Left renal pelvis (tissue), 4 donors: ENCODE measurements at places on chromosomes 1 and 21.

DNA sequence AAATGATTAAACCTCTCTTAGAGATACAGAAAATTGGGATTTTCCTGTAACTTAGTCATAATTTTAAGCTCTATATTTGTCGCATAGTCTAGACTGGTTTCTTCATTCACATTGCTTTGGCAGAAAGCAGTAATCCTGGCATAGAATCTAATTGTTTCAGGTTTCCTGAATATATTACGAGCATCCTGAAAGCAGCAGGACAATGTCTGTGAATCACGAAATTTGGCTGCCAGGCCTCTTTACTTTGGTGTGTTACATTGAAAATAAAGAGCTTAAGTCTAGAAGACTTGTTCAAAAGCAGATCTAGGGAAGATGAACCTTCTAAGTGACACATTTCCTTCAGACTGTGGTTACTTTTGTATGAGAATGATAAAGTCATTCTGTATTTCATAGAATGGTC lies 72.2 kb downstream of the TDRD5 start:
- DNase-seq, result no peak

GRCh38 chr1:197041486-197042353 lies 25.3 kb downstream of the F13B start:
- DNase-seq, result no peak

- no peak for DNase-seq
Measured at GRCh38 chr1:189606795-189607476, 870.7 kb downstream of the BRINP3 start.

GRCh38 chr1:159974350-159974965 lies 20.4 kb upstream of the SLAMF9 start:
- no peak for DNase-seq

DNA sequence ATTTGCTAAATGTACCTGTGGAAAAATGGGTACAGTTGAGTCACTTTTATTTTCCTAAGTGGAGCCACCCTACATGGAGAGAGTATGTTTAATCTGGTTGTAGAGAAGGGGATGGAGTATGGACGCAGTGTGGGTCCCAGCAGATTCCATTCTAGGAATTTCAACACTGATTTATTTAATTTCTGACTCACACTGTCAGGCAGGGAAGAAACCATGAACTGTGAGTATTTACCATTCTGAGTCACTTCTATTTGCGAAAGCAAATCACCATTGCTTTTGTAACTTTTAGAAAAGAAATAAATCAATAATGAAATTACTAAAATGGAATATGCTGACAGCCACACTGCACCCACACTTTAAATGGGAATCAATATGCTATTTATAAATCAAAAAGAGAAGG lies 339.0 kb downstream of the DSCAM start:
- DNase-seq, result no peak

DNA sequence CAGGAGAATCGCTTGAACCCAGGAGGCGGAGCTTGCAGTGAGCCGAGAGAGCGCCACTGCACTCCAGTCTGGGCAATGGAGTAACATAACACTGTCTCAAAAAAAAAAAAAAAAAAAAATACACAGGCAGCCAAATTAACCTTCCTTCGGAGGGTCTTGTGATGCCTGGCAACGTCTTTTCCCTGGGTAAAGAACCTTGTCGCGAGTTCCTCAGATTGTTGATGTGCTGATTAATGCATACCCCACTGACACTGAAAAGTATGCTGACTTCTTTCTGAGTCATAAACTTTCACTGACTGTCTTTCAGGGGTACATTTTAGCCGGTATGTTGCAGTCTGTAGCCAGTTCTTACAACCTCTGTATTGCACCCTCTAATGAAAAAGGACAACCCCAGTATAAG lies 95.1 kb upstream of the SOD1 start:
- DNase-seq, result no peak

GRCh38 chr1:28240024-28240423 lies 4.1 kb downstream of the ATP5IF1 start:
- DNase-seq, result no peak

- no peak for DNase-seq
Measured at GRCh38 chr1:218872928-218873327, 300.8 kb upstream of the LYPLAL1 start.

- DNase-seq, result no peak
Measured at GRCh38 chr1:154427173-154428139, 22.3 kb downstream of the IL6R start.

DNA sequence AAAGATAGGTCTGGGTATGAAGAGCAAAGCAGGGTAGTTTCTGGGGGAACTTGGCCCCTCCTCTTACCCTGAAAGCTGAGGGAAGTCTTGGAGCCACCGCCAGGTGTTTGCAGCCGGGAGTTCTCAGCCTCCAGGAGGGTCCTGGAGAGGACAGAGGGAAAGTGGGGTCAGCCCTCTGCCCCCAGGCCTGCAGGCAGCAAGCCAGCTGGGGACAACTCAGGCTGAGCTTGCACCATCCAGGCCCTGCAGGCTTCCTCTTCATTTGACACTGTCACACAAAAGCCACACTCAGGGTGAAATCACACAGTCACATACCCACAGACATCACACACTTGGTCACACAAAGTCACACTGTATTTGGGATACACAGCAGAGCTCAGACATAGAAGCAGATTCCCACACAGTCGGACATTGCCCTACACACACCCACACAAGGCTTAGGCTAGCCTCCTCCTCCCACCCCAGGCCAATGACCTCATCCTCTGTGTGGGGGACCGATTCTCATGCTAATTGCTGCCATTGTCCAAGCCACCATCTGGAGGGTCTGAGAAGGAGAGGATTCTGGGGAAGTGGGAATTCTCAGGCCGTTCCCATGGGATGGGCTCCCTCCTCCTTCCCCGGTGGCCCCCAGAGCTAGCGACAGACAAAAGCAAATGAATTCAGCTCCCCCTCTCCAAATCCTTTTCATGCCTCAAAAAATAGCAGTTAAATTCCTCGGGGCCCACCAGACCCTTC lies 3.7 kb downstream of the NES start:
- no peak for DNase-seq

GRCh38 chr1:8846263-8846662 lies 28.8 kb upstream of the RERE start:
- DNase-seq, result no peak

DNA sequence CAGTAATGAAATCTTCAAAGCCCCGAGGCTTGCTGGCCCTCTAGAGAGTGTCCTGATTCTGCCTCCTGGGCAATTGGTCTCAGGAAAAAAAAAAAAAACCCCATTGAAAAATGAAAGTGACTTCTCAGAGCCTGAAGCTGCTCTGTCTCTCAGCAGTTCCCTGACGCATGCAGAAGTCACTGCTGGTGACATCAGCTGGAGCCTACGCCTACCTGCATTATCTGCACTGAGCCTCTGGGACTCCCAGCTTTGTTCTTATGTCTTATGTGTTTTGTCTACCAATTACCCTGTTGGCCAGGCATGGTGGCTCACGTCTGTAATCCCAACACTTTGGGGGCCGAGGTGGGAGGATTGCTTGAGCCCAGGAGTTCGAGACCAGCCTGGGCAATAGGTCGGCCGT lies 10.1 kb upstream of the SLC25A33 start:
- no peak for DNase-seq

DNA sequence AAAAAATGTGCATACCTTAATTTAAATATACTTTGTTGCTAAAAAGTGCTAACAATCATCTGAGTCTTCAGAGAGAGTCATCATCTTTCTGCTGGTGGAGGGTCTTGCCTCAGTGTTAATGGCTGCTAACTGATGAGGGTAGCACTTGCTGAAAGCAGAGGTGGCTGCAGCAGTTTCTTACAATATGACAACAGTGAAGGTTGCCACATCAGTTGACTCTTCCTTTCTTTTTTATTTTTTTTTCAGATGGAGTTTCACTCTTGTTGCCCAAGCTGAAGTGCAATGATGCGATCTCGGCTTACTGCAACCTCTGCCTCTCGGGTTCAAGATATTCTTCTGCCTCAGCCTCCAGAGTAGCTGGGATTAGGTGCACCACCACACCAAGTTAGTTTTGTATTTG lies 2.6 kb upstream of the CFAP45 start:
- no peak for DNase-seq

DNA sequence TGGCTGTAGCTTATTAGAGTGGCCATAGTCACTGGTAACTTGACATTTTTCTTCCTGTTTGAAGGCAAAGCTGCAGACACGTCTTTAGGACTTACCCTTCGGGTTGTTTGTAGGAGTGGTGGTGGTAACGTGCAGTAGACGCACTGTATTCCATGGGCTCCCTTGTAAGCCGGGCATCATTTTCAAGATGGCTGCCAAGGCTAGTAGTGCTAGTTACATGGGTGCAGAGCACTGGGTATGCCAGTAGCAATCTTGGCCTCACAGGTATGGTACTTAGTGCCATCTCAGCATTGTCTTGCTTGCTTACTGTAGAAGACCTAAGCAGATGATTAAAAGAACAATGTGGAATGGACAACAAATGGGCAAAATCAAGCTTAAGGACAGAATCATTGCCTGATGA lies 1.9 kb downstream of the YBX1 start:
- no peak for DNase-seq

- no peak for DNase-seq
Measured at GRCh38 chr1:204945565-204945977, 74.9 kb downstream of the NFASC start.

- DNase-seq, result no peak
Measured at GRCh38 chr21:31366825-31367224, 22.8 kb upstream of the TIAM1 start.

- DNase-seq, result no peak
Measured at GRCh38 chr1:2202843-2203601, 8.4 kb upstream of the FAAP20 start.

DNA sequence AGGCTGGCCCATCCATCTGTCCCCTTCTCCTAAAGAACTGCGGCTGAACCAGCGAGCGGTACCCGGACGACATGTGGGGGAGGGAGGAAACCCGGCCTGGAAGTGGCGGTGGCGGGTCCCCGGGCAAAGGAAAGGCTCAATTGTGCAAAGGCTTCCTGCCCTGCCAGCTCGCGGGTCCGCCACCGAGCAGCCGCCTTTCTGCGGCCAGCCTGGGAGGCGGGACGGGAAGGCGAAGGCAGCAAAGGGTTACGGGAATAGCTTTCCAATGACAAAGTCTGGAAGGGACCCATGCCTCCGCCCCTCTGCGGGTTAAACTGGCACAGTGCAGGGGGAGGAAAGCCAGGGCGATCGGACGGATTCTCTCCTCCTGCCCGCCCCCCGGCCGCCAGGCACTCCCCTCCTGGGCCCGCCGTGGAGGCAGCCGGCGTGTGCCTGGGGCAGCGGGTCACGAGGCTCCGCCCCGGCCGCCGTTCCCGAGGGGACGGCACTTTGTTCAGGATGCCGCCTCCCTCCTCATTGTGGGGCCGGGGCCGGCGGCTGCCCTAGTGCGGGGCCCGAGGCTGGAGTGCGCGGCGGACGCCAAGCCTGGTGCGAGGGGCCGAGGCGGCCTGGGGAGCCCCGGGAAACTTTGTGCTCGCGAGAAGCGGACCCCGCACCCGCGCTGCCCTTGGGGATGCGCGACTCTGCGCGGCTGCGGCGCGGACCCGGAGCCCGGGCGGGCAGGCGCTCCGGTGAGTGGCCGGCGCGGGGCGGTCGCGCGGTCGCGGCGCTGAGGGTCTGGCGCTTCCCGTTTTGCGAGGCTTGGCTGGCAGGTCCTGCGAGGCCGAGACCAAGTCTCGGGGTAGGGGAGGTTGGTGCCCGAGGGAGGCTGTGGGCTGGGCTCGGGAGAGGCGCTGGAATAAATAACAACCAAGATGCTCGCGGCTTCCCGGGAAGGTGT lies at the start of gene NAV1:
Gene NAV1 (plus strand): TSS at position 516 of the 940 bp plus-strand sequence. CDS start 83,758 bp downstream, outside the sequence.
- DNase-seq, result no peak

GRCh38 chr1:67645495-67646144 lies 39.4 kb upstream of the GADD45A start:
- no peak for DNase-seq

DNA sequence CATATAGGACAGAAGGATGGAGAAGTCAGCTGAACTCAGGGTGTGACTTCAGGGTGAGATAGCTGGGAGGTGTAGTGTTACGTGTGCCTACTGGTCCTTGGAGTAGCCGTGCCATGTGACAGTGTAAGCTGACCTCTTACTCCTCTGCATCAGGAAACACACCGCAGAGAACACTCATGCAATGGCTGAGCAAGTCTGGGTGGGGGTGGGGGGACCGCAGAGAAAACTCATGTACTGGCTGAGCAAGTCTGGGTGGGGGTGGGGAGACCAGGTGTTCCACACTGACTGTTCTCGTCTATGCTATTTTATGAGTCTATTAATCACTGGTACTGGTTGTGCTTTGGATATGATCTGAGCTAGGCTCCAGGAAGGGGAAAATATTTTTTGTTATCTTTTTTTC lies 233.1 kb downstream of the PAPPA2 start:
- DNase-seq, result peak; percentile 66

GRCh38 chr1:7613851-7614205 lies 157.3 kb upstream of the VAMP3 start:
- no peak for DNase-seq

GRCh38 chr1:17186216-17186909 lies 18.6 kb upstream of the PADI1 start:
- DNase-seq, result no peak

- peak; percentile 70 for DNase-seq
Measured at GRCh38 chr1:119327450-119328155, 41.0 kb upstream of the HAO2 start.

GRCh38 chr1:17161137-17161740 lies 42.0 kb upstream of the PADI2 start:
- no peak for DNase-seq

GRCh38 chr1:15479654-15480347 lies 3.9 kb downstream of the CELA2B start:
- DNase-seq, result no peak

DNA sequence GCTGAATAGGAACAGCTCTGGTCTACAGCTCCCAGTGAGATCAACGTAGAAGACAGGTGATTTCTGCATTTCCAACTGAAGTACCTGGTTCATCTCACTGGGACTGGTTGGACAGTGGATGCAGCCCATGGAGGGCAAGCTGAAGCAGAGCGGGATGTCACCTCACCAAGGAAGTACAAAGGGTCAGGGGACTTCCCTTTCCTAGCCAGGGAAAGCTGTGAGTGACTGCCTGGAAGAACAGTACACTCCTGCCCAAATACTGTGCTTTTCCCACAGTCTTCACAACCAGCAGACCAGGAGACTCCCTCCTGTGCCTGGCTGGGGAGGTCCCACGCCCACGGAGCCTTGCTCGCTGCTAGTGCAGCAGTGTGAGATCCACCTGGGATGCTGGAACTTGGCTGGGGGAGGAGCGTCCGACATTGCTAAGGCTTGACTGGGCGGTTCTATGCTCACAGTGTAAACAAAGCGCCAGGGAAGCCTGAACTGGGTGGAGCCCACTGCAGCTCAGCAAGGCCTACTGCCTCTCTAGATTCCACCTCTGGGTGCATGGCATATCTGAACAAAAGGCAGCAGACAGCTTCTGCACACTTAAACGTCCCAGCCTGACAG lies 14.7 kb downstream of the CR1L start:
- DNase-seq, result no peak

- DNase-seq, result no peak
Measured at GRCh38 chr1:82598812-82599211, 798.1 kb downstream of the ADGRL2 start.
